ENCODE measurements at places on chromosomes 3 and 15.
A peak's percentile ranks its signal among the peaks of the same experiment; 100 is the strongest.

- DNase-seq, result no peak
These were observed 318.6 kb downstream of the SUCLG2 start for GRCh38 chr3:67335813-67336212.

DNA sequence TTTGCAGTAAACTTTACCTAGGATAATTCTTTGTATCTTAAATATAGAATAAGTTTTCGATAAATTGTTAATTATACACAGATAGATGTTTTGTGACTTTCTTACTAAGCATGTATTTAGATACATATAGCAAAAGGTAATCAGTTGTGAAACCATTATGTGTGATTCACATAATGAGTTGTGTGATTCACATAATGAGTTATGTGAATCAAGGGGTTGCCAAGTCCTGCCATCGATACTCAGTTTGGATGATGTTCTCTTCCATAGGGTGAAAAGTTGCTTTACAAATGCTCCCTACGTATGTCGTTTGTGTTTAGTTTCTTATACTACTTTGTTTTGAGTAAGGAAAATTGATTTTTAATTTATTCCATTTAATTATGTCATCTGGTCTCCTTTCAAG, 682.1 kb downstream of the MECOM start:
- no peak for DNase-seq

- DNase-seq, result no peak
These were observed 89.0 kb downstream of the NFKBIZ start for GRCh38 chr3:101938262-101938847.

DNA sequence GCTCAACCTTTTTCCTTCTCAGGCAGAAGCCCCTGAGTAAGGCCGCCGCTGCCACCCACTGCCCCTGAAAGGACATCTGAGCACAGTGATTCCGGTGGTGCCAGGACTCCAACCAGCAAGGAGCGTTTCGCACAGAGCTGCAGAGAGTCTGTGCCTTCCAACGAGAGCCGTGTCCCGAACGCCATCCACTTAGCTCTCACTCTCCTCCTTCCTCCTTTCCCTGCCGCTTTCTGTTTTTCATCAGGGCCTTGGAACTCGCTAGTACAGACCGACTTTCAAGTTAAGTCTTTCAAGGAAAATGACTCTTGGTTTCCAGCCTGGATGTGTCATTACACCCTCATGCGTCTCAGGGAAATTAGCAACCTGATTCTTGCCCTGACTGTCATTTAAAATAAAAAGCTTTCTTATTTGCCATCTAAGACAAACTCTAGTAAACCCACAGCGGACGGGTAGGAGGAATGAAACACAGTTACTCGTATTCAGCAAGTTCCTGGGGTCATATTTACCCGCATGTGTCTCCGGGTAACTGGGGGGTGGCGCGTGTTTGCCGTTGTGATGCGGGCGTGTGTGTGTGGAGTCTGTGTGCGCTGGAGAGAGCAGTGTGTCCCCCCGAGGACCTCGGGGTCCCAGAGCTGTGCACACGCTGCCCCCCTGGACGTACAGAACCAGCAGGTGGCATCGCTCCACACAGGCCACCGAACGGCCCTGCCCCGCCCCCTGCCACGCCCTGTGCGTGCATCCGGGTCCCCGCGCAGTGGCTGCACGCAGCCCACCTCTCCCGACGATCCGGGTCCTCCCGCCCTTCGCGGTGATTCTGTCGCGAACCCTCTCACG, 30.4 kb upstream of the ALDH1A3 start:
- DNase-seq, result peak; percentile 83

DNA sequence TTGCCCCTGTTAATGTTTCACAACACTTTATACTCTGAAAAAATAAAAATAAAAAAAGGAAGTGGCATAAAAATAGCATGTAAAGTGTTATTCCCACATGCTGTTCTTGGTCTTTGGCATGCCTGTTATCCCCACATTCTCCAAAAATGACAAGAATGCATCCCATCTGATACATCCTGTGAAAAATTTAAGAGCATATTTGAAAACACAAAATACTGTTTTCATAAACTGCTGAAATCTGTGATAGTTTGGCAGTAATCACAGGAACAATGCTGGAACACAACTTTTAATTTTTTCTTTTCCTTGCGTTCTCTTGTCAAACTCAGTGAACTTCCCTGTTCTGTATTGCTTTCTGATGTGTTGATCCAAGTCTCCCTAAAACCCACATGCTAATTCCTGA, 288.8 kb downstream of the ROBO2 start:
- no peak for DNase-seq

All from AG20443 (cell line).